ENCODE measurements at places on chromosomes 12 and 14. TPM values are rescaled to one million over a fixed set of nuclear protein-coding genes. Genes with fewer than 3 reads are reported as not detected.

The SLC35F4 gene
- not detected for total RNA-seq

The RD3L gene
- total RNA-seq, result not detected

The NDRG2 gene
- 6.3 TPM for total RNA-seq

The DNAJC22 gene
- 2.4 TPM for total RNA-seq

The POTEG gene
- 0.45 TPM for total RNA-seq

The CCDC196 gene
- not detected for total RNA-seq

The SLC10A1 gene
- not detected for total RNA-seq

The METAP2 gene
- 175 TPM for total RNA-seq

The RPGRIP1 gene
- not detected for total RNA-seq

The FAM186B gene
- total RNA-seq, result 0.30 TPM

The PLA2G1B gene
- not detected for total RNA-seq

The GZMH gene
- not detected for total RNA-seq

The GALNT16 gene
- 1.7 TPM for total RNA-seq

The RAPGEF3 gene
- total RNA-seq, result 0.83 TPM

The SLC4A8 gene
- 16.6 TPM for total RNA-seq

The TBX5 gene
- 2.9 TPM for total RNA-seq

The TAS2R50 gene
- total RNA-seq, result 0.34 TPM

The LALBA gene
- not detected for total RNA-seq

The SLC22A17 gene
- 13.9 TPM for total RNA-seq

The LGMN gene
- 66.5 TPM for total RNA-seq

The SPRYD3 gene
- 23.8 TPM for total RNA-seq

The RNASE3 gene
- total RNA-seq, result not detected
